Colonic mucosa (tissue), 4 donors: ENCODE measurements at places on chromosomes 1 and 21. TPM values are rescaled to one million over a fixed set of nuclear protein-coding genes. Genes with fewer than 3 reads are reported as not detected.

- no peak for DNase-seq
These were observed 71.7 kb downstream of the APP start for GRCh38 chr21:26098772-26099397.

DNA sequence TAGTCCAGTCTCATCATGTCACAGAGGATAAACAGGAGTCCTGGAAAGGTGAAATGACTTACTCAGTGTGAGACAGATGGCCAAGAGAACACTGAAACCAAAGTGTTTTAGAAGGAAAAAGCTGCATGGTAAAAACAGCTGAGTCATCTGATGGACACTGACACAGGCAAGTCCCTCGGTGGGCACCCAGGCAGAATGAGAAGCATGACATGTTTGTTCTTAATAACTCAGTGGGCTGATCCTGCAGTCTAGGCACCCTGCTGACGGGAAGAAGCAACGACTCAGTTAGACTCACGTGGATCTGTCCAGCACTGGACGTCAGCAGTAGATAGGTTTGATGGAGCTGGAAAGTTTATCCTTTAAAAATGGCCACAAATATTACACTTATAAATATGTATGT lies 116.9 kb downstream of the RGS7 start:
- DNase-seq, result no peak

DNA sequence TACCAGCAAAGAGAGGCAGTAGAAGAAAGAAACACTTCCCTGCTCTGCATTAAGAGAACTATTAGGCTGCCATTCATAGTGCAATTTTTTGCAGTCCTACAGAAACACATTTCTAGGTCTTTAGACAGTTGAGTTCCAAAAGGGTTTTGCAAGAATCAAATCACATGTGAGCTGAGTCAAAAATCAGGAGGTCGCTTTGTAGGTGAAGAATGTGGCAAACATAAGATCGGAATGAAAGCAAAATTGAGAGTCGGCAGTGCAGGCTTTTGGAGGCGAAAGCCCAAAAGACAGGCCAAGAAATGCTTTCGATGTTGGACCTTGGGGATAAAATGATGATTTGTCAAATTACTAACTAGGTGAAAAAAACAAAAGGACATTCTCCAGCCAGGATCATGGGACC lies 213.5 kb upstream of the NRIP1 start:
- no peak for DNase-seq

GRCh38 chr1:178323067-178323466 lies 173.7 kb downstream of the CLEC20A start:
- no peak for DNase-seq

- no peak for DNase-seq
These were observed 1040.7 kb upstream of the B3GALT2 start for GRCh38 chr1:194227161-194227560.

DNA sequence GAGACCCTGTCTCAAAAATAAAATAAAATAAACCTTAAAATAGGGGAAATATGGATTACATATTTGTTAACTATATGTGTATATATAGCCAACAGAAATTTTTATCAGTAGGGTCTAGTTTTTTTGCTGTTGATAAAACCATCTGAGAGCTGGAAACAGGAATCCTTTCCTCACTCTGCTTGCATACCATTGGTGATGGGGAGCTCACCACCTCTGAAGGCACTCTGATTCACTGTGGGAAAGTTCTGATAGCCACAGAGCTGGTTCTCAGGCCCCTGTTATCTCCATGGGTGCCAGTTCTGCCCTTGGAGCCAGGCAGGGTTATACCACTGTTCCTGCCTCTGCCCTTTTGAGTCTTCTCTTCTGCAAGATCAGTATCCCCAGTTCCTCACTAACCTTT lies 17.8 kb upstream of the ZC3H12A start:
- no peak for DNase-seq

DNA sequence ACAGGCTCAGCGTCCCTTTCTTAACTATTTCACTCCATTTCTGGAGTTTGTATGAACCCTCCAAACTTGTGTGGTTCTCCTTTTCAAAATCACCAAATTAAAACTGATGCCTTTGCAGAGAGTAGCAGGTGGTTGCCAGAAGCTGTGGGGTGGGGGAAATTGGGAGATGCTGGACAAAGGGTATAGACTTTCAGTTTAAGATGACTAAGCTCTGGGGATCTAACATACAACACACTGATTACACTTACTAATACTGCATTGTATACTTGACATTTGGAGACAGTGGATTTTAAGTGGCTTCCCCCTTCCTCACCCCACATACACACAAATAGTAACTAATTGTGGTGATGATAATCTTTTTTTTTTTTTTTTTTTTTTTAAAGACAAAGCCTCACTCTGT lies 11.1 kb upstream of the SCYL3 start:
- no peak for DNase-seq

DNA sequence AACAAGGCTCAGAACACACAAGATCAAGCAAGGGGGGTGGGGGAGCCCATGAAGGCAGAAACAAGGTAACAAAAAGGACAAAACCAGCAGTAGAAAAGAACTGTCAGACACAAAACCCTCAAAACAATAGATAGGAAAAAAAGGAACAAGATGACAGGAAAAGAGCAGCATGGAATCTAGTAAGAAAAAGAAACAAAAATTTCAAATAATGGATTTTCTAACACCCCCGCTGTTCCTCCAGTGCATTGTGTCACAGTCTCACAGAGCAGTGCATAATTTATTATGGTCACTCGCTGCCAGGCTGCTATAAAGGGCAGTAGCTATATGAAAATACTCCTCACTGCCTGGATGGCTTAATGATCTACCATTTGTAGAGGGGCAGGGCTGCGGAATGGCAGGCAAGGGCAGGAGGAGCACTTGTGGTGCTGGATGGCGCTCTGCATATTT lies 567.9 kb downstream of the DPYD start:
- DNase-seq, result peak; percentile 18

GRCh38 chr21:44711327-44712202 lies at the start of gene TSPEAR:
Gene TSPEAR, minus strand, starts transcription at chr21:44711572. Its CDS starts 58 bp downstream, at chr21:44711514.
- no peak for DNase-seq

DNA sequence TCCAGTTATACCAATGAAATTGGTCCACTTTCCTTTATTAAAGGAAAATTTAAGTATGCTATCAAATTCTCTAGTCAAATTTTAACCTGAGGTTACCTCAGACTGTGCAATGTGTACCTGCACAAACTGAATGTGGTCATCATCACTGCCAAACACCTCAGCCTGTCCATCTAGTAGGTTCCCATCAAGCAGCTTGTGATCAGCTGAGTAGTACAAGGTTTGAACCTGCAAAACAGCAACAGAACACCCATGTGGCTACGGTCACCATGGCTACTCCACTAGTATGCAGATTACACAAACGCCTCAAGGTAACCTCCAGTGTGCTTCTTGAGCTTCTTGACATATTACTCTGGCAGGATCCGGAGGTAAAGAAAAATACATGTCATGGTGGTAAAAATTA lies 11.6 kb downstream of the IVNS1ABP start:
- DNase-seq, result no peak

DNA sequence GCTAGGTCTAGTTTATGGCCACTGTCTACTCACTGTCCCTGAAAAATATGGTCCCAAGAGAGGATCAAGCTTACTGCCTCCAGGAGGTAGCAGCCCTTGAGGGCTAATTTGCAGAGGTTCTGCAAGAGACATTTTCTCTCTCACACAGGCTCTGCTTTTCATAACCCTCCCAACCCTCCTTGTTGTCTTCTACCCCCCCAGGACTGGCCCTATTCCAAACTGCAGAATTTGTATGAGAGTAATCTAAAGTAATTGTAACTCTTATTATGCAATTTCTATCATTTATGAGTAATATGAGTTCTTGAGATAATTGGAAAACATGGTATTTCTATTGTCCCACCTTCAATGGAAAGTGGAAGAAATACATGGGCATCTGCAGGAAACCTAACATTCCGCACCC lies 70.4 kb upstream of the CD55 start:
- no peak for DNase-seq

DNA sequence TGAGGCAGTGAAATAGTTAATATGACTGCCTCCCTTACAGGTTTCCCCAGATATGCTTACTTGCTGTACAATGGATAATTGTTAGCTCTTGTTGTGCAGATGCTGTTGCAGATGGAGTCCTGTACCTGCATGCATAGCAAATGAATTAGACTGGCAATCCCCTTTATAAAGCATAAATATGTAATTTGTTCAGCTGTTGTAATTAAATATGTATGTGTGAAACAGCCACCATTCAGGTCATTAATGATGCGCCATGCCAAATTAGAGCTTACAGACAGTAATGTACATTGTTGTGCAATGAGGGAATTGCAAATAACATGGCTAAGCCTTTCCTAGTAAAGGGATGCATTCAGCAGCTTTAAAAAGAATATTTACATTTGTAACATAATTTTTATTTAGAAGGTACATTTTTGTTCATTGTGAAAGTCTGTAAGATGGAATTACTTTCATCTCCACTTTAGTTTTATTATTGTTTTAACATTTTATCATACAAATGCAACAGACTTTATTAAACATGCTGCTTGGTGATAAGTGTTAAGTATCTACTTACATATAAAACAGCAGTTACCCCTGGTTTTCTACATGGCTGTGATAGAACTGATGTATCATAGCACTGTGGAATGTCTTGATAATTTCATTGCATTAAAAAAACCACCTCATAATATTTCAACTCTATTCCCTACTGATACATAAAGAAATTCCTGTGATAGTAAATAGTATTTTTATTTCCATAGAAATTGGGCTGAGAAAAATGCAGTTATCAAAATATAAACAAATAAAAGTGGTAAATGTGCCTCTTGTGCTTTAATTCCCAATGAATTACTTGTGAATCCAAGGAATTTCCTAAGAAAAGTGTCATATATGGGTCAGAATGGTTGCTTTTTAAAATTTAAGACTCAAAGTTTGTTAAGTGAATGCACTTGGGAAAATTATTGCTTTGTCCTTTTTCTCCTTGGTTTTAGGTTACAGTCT lies 99.0 kb downstream of the NFIA start:
- no peak for DNase-seq

DNA sequence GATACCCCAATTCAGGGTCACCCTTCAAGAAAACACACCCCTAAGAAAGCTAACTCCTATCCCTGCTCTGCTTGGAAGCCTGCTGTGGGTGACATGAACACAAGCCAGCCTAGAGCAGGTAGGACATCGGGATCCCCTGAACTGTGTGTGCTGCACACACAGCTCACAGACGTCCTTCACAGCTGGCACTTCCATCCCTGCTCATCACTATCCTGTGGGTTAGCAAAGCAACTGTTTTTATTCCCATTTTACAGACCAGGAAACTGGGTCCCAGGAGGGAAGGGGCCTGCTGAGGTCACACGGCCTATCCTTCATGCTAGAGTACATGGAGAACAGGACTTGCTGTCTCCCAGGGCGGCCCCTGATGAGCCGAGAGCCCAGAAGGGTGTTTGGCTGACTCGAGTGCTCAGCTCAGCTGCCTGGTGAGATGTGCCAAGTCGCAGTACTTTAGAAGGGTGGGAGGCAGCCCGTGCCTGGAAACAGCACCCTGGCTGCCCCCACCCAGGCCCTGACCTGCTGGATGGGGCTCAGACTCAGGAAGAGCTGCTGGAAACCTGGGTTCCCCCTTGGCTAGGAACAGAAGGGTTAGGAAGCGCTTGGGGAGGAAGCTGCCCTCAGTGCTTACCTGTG lies 28.3 kb upstream of the BTG2 start:
- no peak for DNase-seq

DNA sequence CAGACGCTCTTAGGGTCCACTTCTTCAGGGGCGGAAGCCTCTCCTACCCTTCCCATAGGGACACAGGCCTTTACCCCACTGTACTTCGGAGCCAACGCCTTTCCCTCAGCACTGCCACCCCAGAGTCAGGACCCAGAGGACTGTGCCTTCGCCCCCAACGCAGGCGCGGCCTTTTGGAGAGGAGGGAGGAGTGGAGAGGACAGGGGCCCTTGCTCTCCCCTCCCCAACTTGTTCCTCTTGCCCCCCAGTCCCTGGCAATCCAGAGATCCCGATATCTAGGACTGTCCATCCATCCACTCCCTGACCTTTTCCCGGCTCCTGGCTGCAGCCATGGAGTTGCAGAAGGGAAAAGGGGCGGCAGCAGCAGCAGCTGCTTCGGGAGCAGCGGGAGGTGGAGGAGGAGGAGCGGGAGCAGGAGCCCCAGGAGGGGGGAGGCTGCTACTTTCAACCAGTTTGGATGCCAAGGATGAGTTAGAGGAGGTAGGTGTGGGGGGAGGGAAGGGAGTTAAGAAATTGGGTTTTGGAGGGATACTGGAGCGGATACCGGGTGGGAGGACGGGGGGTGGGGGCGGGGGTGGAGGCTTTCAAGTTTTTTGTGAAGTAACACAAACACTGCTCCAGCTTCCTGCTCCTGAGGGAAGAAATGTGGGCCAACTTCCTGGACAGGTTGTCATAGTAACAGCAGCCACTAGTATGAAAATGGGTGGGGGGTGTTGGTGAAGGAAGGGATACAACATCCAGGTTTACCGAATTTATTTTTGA lies 636 bp downstream of the INTS3 start:
- DNase-seq, result peak; percentile 41

DNA sequence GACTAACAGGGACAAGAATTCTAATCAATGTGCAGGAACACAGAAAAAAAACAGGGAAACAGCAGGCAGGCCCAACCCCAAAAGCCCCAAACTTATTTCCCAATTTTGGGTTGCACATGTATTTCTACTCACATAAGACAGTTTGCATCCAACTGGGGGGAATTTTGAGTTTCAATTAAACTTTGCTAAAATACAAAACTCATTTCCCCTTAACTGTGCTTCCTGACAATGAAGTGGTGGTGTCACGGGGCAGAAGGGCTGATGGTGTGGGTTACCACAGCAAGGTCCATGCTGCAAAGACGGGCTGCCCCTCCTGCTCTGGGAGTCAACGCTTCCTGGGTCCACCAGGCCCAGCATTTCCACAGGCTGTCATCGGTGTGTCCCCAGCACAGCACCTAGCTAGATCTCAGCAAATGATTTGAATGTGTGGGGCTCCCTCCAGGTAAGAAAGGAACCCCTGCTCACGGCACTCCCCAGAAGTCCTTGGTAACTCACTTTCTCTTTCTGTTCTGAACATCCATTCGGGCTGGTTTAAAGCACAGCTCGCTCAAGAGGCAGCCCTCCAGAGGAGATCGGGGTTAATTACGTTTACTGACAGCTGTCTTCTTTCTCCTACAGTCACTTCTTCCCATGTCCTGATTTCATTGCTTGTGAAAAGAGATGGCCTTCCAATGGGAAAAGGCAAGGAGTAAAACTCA lies 27.4 kb downstream of the HIVEP3 start:
- peak; percentile 36 for DNase-seq

DNA sequence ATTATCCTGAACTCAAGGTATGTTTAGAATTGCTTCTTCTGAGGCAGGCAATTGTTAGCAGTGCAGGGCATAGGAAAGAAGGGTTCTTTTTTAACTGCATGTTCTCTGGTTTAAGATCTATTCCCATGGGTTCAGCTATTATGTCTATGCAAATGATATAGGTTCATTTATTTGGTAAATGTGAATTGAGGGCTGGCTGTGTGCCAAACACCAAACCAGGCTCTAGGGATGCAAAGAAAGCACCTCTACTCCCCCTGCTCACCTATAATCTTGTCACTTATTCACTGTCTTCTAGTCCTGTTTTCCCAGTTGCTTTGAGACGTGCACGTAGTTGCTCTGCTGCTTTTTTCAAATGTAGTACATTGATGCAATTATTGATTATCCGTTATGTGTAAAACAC lies 691 bp upstream of the KIFAP3 start:
- no peak for DNase-seq

PTPRF gene
- total RNA-seq, result 449 TPM

PSMG1 gene
- 78.1 TPM for total RNA-seq

KCNA3 gene
- 1.4 TPM for total RNA-seq

CD1B gene
- total RNA-seq, result not detected

SLC16A4 gene
- 0.79 TPM for total RNA-seq

UMODL1 gene
- 0.37 TPM for total RNA-seq

CROCC gene
- 21.6 TPM for total RNA-seq

CADM3 gene
- total RNA-seq, result 8.7 TPM

NCMAP gene
- 2.7 TPM for total RNA-seq

ZNF648 gene
- total RNA-seq, result not detected

CYP4A22 gene
- not detected for total RNA-seq

NRIP1 gene
- 49.5 TPM for total RNA-seq
